ENCODE measurements at places on chromosomes 5 and 9. TPM values are rescaled to one million over a fixed set of nuclear protein-coding genes. Genes with fewer than 3 reads are reported as not detected.

Gene CDH10
- total RNA-seq = 8.7 TPM

Gene AUH
- 18.8 TPM for total RNA-seq

Gene ANKRD34B
- total RNA-seq = 0.11 TPM

Gene TMEM252
- total RNA-seq = not detected

Gene TXNDC8
- 0.63 TPM for total RNA-seq

Gene FREM1
- total RNA-seq = 1.7 TPM

Gene PCDHGB7
- 4.7 TPM for total RNA-seq

Gene SUSD3
- total RNA-seq = not detected

Gene BRD3
- 29.8 TPM for total RNA-seq

Gene NAIP
- 18.6 TPM for total RNA-seq

Gene CCDC192
- 0.41 TPM for total RNA-seq

Gene HARS2
- 32.7 TPM for total RNA-seq

Gene PCDHA12
- total RNA-seq = 20.0 TPM

Gene STC2
- total RNA-seq = 92.3 TPM

Gene FAM200C
- 3.8 TPM for total RNA-seq

Gene TAF1L
- 0.19 TPM for total RNA-seq

Gene LCN6
- total RNA-seq = not detected

Gene PCDHB9
- 1.3 TPM for total RNA-seq

Gene PANK3
- total RNA-seq = 44.3 TPM

Gene GRIN3A
- 1.0 TPM for total RNA-seq

Gene PCDHB16
- 2.9 TPM for total RNA-seq

Gene DEPDC1B
- 11.4 TPM for total RNA-seq

Gene GKAP1
- total RNA-seq = 5.7 TPM

Gene CFAP77
- not detected for total RNA-seq

Gene CDKN2B
- 6.3 TPM for total RNA-seq

Gene GCNT4
- total RNA-seq = 0.43 TPM

Gene SPATA31E1
- 0.16 TPM for total RNA-seq

Gene CDH6
- total RNA-seq = 6.0 TPM

Measured in motor neuron (in vitro differentiated cells).